ENCODE measurements at places on chromosomes 12 and 14. TPM values are rescaled to one million over a fixed set of nuclear protein-coding genes. Genes with fewer than 3 reads are reported as not detected.

The IKBIP gene
- 8.1 TPM for total RNA-seq

The PRKAG1 gene
- total RNA-seq: 72.6 TPM

The MMP14 gene
- total RNA-seq: 172 TPM

The CLMN gene
- 91.9 TPM for total RNA-seq

The KRT73 gene
- total RNA-seq: not detected

- DNase-seq: no peak
Observed at GRCh38 chr12:1811281-1811947, 9.0 kb upstream of the LRTM2 start.

DNA sequence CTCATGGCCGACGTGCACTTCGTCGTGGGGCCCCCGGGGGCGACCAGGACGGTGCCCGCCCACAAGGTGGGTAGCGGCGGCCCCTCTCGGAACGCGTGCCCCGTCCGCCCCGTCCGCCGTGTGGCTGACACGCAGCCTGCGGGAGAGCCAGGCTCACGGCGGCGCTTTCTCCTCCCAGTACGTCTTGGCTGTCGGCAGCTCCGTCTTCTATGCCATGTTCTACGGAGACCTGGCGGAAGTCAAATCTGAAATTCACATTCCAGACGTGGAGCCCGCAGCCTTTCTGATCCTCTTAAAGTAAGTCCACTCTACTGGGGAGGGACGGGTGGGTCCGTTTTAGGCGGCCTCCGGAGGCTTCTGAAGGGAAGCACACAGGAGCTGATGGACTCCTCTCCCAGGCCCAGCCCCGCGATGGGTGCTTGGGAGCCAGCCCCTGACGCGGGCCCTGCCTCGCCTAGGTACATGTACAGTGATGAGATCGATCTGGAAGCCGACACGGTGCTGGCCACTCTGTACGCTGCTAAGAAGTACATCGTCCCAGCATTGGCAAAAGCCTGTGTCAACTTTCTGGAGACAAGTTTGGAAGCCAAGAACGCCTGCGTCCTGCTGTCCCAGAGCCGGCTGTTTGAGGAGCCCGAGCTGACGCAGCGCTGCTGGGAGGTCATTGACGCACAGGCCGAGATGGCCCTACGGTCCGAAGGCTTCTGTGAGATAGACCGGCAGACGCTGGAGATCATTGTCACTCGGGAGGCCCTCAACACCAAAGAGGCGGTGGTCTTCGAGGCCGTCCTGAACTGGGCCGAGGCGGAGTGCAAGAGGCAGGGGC lies 1.1 kb downstream of the BTBD6 start:
- DNase-seq: no peak

GRCh38 chr12:65741656-65742017 lies 82.6 kb upstream of the HMGA2 start:
- DNase-seq: no peak

GRCh38 chr12:121048442-121048841 lies 9.4 kb upstream of the OASL start:
- DNase-seq: no peak

DNA sequence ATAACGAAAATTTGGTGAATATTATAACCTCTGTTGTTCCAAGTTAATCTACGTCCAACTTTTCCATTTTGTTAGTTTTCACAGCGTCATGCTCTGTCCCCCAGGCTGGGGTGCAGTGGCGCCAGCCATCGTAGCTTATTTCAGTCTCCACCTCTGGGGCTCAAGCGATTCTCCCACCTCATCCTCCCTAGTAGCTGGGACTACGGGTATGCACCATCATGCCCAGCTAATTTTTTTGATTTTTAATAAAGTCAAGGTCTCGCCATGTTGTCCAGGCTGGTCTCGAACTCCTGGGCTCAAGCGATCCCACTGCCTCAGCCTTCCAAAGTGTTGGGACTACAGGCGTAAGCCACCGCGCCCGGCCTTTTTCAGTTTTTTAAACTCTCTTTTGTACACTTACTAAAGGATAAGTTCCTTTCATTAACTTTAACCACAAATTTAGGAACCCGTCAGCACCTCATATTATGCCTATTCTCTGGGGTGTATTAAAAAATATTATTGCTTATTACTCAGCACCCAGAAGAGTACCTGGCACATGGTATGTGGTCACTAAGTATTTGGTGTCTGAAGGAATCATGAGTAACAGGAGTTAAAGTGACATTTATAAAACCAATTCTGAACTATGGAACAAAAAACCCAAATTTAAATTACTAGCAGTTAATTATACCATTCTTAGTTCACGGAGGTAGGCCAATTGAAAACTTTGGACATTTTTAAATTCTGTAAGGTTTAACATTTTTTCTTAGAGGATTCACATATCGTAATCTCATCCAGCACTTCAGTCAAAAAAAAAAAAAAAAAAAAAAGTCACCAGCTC lies 925 bp upstream of the MIPOL1 start:
- DNase-seq: no peak

GRCh38 chr12:25929142-25929541 lies 29.3 kb upstream of the RASSF8 start:
- no peak for DNase-seq

GRCh38 chr14:78834766-78835451 lies 664.7 kb downstream of the NRXN3 start:
- DNase-seq: no peak

GRCh38 chr12:26268841-26269561 lies 73.6 kb downstream of the SSPN start:
- DNase-seq: no peak

DNA sequence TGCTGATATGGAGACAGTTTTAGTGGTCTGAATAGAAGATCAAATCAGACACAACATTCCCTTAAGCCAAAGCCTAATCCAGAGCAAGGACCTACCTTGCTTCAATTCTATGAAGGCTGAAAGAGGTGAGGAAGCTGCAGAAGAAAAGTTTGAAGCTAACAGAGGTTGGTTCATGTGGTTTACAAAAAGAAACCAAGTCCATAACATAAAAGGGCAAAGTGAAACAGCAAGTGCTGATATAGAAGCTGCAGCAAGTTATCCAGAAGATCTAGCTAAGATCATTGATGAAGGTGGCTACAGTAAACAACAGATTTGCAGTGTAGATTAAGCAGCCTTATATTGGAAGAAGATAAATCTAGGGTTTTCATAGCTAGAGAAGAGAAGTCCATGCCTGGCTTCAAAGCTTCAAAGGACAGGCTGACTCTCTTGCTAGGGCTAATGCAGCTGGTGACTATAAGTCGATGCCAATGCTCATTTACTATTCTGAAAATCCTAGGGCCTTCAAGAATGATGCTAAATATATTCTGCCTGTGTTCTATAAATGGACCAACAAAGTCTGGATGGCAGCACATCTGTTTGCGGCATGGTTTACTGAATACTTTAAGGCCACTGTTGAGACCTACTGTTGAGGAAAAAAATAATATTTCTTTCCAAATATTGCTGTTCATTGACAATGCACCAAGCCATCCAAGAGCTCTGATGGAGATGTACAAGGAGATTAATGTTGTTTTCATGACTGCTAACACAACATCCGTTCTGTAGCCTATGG lies 361.0 kb downstream of the DPF3 start:
- DNase-seq: no peak

DNA sequence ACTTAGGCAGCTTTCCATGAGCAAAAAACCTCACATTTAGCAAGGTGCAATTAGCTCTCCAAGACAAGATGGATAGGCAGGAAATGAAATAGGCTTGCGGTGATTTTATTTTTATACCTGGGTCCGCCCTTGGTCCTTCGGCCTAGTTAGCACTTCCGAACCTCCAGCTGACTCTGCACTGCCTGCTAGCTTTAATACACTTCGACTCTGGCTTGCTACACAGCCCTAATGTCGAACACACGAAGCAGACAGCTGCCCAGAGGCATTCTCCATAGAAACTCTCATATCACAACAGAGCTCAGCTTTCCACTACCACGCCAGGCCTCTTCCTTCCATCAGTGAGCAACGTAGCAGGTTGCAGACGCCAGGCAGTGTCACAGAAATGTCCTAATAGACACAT lies 688.0 kb downstream of the VRK1 start:
- DNase-seq: no peak

Measured in ureter (tissue), 1 donor.